Hepatic stellate cell (primary cell): ENCODE measurements at places on chromosomes 1 and 21.

DNA sequence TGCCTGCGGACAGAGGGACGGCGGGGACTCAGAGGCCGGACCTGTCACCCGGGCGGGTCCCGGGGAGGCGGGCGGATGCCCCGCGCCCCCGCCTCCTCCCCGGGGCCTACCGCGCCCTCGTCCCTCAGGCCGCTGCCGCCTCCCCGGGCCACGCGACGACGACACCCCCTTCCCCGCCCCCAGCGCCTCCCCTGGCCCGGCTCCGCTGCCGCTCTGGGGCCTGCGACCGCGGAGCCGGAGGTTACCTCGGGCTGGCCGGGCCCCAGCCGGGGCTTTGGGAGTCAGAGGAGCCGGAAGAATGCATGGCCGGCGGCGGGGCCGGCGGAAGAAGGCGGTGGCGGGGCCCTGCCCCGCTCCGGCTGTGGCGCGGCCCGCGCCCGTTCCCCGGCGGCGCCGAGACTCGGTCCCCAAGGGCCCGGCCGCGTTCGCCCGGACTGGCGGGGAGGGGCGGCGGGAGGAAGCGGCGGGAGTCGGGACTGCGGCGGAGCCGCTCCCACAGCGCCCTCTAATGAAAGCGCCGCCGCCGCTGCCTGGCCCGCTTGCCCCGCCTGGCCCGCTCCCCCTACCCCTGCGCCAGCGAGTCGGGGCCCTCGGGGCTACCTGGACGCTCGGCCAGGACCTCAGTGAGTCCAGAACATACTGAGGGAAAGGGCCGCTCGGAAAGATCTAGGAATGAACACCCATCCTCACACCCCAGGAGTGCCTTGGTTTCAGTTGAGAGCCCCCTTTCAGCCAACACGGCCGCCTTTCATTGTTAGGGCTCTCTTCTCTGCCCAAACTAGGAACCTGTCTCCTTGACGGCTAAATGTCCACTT, at the start of gene LPGAT1:
Gene LPGAT1, minus strand, starts transcription at position 436 of the 815 bp plus-strand sequence. CDS start 1,467 bp downstream, outside the sequence.
- peak; percentile 81 for DNase-seq

DNA sequence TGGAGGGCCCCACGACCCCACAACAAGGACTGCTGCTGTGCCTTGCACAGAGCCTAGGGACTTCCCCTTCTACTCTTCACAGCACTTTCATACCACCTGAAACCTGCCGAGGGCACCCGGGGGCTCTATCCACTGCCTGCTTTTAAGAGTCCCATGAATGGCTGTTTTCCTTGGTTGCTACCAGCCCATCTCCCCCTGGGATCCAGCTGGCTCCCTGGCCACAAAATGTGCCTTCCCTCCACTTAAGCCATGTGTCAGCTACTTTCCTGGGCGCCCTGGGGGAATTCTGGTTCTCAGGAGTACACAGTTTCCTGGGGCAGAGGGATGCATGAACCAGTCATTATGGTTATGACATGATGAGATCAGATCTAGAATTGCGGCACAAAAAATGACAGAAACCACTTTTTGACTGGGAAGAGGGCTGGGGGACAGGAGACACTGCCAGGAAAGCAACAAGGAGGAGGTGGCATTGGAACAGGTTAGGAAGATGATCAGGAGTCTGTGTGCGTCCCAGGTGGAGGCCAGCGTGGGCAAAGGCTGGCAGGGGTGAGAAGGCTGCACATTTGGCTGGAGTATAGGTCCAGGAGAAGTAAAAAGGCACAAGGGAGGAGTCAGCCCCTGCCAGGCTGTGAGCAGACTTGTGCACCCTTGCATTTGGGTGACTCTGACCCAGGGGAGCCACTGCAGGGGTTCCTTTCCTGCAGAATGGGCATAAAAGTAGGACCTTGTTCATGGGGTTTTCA, 3.2 kb upstream of the TNFRSF8 start:
- no peak for DNase-seq

DNA sequence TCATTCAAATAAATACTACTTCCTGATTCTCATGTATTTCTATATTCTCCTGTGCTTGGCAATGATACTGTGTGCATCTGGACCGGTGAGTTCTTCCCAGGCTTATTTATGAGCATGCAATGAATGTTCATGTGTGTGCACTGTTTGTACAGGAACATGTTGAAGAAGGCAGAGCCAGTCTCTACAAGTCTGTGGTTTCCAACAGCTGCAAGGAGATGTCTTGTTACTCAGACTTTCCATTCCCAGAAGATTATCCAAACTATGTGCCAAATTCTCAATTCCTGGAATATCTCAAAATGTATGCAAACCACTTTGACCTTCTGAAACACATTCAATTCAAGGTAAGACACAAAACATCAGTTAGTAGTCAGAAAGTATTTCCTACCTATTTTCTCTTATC, 19.1 kb downstream of the FMO1 start:
- DNase-seq = no peak

GRCh38 chr21:41966041-41966833, 12.4 kb upstream of the C2CD2 start:
- no peak for DNase-seq

- DNase-seq = no peak
Measured at GRCh38 chr1:100860397-100860991, 34.1 kb downstream of the EXTL2 start.

DNA sequence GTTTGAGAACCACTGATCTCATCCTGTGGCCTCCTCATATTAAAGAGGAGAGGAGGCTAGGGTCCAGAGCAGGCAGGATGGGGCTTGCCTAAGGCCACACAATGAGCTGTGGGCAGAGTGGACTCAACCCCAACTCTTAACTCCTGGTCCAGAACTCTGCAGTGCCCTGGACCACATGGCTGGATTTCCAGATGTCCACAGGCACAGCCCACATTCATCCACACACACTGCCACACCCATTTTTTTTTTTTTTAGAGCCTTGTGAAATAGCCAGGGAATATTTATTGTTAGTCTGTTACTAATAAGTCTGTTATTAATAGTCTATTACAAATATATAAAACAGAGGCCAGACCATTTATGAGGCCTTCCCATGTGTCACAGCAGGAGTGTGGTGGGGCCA, 192.2 kb downstream of the TRABD2B start:
- no peak for DNase-seq

DNA sequence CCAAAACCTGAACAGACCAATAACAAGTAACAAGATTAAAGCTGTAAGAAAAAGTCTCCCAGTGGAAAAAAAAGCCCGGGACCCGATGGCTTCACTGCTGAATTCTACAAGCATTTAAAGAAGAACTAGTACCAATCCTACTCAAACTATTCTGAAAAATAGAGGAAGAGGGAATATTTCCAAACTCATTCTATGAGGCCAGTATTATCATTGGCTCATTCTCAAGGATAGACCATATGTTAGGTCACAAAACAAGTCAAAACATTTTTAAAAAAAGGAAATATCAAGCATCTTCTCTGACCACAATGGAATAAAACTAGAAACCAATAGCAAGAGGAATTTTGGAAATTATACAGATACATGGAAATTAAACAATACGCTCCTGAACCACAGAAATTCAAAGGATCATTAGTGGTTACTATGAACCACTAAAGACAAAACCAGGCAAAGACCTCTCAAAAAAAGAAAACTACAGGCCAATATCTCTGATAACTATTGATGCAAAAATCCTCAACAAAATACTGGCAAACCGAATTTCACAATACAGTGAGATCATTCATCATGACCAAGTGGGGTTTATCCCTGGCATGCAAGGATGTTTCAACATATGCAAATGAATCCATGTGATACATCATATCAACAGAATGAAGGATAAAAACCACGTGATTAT, 13.9 kb upstream of the IL20 start:
- DNase-seq = no peak
